Tongue (tissue), 3 donors: ENCODE measurements at places on chromosomes 6 and 20.

DNA sequence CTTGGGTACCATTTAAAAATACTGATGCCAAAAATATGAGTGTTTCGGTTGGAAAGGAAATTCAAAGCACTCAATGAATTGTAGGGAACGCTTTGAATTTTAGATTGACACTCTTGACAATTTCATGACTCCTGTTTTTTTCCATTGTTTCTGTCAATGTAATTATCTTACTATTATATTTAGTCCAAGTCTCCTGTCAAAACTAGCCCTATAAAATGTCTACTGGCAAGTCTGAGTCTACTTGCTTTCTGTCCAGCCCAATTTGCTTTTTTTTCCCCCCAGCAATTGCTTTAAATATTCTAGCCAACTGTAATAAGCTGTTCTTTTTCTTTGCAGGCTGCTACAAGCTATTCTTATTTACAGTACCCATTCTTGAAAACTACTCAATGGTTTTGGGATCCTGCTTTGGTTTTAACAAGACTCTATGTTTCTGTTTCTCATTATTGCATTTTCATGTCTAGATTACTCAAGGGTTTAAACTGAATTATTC is 1103.9 kb upstream of the GJE1 start:
- peak; percentile 47 for DNase-seq

- DNase-seq: no peak
These were observed 43.5 kb upstream of the PDYN start for GRCh38 chr20:2037296-2037914.

GRCh38 chr6:111150577-111150976 is 63.3 kb downstream of the SLC16A10 start:
- DNase-seq: peak; percentile 29

GRCh38 chr6:154721460-154721859 is 11.8 kb upstream of the SCAF8 start:
- DNase-seq: no peak

DNA sequence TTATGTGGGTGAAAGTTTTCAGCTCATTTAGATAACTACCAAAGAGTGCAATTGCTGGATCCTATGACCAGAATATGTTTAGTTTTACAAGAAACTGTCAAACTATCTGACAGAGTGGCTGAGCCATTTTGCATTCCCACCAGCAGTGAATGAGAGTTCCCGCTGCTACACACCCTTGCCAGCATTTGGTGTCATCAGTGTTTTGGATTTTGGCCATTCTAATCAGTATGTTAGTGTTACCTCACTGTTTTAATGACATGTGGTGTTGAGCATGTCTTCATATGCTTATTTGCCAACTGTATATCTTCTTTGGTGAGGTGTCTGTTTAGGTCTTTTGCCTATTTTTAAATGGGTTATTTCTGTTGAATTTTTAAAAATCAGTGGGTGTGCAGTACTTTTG is 120.9 kb downstream of the CFAP61 start:
- no peak for DNase-seq

GRCh38 chr6:24936641-24937317 is 1.0 kb upstream of the RIPOR2 start:
- DNase-seq: no peak

- no peak for DNase-seq
These were observed 57.6 kb downstream of the NUDT3 start for GRCh38 chr6:34334796-34335416.

DNA sequence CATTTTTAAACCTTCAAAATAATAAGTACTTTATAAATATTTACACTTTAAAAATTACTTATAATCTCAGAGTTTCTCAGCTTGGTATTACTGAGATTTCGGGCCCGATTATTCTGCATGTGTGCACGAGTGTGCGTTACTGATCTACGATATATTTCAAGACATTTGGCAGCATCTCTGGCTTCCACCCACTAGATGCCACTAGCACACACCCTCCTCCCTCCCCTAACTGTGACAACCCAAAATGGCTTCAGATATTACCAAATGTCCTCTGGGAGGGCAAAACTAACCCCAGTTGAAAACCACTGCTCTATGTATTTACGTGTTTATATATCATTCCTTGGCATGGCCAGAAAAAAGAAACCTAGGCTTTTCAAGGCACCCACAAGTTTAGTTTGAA is 95.9 kb downstream of the FYN start:
- peak; percentile 66 for DNase-seq

DNA sequence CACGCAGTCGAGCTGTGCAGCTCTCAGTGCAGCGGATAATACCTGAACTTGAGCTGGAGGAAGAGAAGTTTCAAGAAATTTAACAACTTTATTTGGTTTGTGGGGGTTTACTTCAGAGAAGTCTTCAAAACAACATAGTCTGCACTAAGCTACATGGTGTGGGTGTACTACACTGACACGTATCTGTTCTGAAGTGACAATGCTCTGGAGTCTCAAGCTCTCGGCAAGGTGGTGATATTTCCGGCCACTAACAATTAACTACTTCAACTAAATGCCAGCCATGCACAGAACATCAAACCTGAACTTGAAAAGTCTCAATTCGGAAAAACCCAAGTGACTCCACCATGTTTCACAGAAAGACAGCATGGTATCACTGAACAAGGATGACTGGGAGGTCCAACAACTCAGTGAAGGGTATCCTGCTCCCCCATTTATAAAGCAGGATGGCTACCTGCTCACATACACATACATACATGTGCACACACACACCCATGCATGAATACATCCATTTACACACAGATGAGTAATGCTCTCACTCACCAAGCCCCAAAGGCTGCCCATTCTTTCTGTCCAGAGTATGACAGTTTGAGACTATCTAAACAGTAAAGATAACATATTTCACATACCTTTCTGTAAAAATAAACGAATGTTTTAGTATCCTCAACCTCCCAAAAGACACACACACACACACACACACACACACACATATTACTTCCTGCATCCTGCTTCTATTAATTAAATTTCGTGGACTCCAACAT is 15.4 kb upstream of the ANKRD60 start:
- DNase-seq: no peak

DNA sequence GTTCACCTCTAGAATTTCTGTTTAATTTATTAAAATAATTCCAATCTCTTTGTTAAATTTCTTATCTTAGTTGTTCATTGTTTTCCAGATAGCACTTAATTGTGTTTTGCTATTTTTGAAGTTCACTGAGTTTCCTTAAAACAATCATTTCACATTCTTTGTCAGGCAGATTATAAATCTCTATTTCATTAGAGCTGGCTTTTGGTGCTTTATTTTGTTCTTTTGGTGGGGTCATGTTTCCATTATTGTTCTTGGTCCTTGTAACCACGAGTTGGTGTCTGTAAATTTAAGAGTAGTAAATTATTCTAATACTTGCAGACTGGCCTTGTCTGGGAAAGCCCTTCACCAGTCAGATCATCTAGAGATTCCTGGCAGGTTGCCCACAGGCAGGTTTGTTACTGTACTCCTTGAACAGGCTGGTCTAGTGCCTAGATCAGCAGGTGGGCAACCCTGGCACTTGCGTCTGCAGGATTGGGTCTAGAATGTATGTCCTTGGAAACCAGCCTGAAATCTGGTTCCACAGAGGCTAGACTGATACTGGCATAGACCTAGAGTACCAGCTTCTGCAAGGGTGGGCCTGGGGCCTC is 110.4 kb downstream of the ADGB start:
- DNase-seq: no peak

- no peak for DNase-seq
These were observed 8.2 kb downstream of the POU3F2 start for GRCh38 chr6:98842342-98843180.

- DNase-seq: no peak
These were observed 659.0 kb downstream of the UTRN start for GRCh38 chr6:144944106-144944505.

- DNase-seq: peak; percentile 75
These were observed at the start of gene OVOL2 for GRCh38 chr20:18057101-18057993. TSS of gene OVOL2 (minus strand) at chr20:18057916. CDS start at chr20:18057634, 282 bp downstream.

DNA sequence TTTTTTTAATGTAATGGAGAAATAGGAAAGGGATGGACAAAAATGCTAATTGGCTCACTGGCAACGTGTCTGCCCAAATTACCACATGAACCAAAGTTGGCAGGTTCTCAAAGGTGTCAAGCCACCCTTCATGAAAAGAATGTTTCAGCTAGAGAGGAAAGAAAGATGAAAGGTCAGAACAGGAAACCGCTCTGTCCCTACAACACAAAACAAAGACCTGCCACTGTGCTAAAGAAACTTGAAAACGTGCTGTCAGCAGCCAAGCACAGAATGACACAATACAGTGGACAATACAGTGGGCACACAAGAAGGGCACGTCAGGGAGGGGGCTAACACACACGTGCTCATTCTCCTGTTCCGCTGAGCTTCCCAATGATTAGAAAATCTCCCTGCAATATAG is 4.9 kb downstream of the PREP start:
- no peak for DNase-seq

GRCh38 chr20:48209102-48209501 is 423.8 kb upstream of the SULF2 start:
- DNase-seq: peak; percentile 59

- no peak for DNase-seq
These were observed 87.3 kb downstream of the FAM120B start for GRCh38 chr6:170393807-170394399.

DNA sequence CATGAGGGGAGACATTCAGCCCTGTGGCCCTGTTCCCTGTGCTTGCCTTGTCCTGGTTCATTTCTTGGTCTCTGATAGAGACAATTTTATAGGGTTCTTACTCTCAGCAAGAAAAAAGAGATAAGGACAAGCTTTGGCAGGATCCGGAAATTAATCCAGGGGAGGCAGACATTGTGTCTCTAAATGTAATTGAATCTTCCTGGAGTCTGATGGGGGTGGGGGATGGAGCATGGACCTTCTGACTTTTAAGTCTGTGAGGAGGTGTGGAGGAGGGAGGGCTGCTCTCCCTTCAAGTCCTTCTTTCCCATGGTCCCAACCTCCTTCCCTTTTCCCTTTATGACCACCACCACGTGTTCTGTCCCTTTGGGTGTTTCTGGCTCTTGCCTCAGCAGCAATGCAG is 512.7 kb downstream of the DHX35 start:
- DNase-seq: no peak

- no peak for DNase-seq
These were observed 1459.9 kb downstream of the GRIK2 start for GRCh38 chr6:102853249-102853955.
